ENCODE measurements at places on chromosomes 2 and 18.
A peak's percentile ranks its signal among the peaks of the same experiment; 100 is the strongest.

- no peak for DNase-seq
Measured at GRCh38 chr2:203904022-203904421, 32.5 kb upstream of the ICOS start.

- DNase-seq: no peak
Measured at GRCh38 chr2:179107737-179108136, 57.8 kb upstream of the CCDC141 start.

GRCh38 chr2:96315400-96316071 lies 9.6 kb upstream of the ITPRIPL1 start:
- no peak for DNase-seq

GRCh38 chr2:137211761-137212160 lies 446.4 kb downstream of the THSD7B start:
- DNase-seq: no peak

DNA sequence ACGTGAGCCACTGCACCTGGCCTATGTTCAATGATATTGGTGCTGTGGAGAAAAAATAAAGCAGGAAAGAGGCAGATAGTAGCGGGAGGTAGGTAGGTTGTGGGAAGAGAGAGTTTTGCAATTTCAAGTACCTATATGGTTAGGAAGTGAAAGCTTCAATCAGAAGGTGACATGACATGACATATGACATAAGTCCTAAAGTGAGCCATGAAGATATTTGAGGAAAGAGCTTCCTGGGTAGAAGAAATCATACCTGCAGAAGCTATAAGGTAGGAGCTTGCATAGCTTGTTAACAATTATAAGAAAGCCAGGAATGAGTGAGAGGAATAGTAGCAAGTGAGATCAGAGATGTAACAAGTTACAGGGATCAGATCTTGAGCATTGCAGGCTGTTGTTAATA lies 4.2 kb downstream of the KIAA1328 start:
- no peak for DNase-seq

- no peak for DNase-seq
Measured at GRCh38 chr2:242031481-242032019, 162.0 kb downstream of the RTP5 start.

- DNase-seq: no peak
Measured at GRCh38 chr2:179171371-179171770, 93.3 kb downstream of the SESTD1 start.

- DNase-seq: peak; percentile 64
Measured at GRCh38 chr2:102141011-102141943, 1.3 kb upstream of the IL1R1 start.

DNA sequence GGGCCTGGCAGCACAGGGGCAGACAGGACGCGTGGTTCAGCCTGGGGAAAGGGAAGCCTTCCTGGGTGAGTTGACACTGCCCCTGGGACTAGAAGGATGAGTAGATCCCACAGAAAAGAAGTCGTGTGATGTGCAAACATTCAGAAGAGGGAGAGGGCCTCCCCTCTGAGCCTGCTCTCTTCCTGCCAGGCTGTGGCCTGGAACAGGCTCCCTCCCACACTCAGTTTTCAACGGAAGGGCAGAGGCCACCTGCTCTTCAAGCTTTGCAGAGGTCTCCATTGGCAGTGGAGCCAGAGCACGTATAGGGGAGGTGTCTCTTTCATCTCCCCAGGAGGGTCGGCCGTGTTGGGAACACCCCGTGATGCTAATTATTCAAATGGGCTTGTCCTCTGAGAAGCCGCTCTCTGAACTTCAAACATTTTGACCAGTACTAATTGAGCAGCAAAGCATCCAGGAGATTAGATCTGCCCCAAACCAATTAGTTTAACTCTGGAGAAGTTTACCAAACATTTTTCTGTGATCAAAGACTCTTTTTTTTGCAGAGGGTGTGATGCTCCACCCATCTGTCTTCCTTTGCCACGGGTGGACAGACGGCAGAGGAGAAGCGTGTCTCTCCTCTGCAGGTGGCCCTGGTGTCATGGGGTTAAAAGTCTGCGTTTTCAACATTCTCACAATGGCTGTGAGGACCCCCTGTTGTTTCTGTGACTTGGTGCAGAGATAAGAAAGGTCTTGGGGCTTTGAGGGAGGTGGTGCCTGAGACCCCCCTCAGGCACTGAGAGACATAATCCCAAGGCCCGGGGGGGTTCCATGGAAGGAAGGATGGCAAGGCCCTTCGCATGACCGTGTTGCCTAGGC lies 29.5 kb upstream of the ODC1 start:
- DNase-seq: no peak

- DNase-seq: no peak
Measured at GRCh38 chr18:14747513-14748474, at the start of gene ANKRD30B. Gene ANKRD30B, plus strand, starts transcription at chr18:14748172. Its CDS starts 248 bp downstream, at chr18:14748420.

DNA sequence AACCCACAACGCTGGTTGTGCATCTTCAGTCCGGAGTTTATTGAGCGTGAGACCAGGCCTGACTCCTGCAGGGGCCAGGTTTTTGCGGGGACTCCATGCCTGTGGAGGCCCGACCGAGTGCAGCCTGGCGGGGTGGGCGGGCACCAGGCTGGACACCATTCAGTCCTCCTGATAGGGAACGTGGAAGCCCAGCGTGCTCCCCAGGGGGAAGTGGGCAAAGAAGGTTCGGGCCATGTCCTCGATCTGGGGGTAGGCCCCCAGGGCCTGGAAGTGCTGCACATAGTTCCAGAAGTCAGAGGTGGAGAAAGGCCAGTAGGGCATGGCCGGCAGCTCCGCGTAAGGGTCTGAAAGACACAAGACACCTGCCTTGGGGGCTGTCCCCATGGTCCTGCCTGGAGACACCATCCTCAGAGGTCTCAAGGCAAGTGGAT lies 1.4 kb downstream of the OTOS start:
- DNase-seq: no peak

DNA sequence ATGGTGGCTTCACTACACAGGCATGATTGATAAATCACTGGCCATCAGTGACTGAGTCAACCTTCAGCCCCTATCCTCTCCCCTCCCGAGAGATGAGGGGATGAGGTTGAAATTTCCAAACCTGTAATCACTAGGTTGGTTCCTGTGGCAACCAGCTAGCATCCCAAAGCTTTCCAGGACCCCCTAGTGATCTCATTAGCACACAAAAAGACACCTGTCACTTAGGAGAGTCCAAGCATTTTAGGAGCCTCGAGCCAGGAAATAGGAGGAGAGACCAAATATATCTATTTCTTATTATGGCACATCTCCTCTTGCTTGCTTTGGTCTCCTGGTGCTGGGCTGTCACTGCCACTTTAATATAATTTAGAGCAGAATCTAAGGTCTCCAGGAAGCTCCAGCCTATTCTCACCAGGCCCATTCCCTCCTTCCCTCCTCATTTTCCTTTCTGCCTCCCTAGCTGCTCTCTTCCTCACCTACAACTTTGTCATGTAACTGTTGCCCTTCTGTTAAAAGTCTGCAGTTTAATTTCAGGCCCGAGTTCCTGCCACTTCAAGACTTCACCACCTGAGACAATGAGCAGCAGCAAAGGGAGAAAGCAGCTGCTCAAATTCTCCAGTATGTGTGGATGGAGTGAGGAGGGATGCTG lies 33.2 kb upstream of the NAB1 start:
- DNase-seq: no peak

DNA sequence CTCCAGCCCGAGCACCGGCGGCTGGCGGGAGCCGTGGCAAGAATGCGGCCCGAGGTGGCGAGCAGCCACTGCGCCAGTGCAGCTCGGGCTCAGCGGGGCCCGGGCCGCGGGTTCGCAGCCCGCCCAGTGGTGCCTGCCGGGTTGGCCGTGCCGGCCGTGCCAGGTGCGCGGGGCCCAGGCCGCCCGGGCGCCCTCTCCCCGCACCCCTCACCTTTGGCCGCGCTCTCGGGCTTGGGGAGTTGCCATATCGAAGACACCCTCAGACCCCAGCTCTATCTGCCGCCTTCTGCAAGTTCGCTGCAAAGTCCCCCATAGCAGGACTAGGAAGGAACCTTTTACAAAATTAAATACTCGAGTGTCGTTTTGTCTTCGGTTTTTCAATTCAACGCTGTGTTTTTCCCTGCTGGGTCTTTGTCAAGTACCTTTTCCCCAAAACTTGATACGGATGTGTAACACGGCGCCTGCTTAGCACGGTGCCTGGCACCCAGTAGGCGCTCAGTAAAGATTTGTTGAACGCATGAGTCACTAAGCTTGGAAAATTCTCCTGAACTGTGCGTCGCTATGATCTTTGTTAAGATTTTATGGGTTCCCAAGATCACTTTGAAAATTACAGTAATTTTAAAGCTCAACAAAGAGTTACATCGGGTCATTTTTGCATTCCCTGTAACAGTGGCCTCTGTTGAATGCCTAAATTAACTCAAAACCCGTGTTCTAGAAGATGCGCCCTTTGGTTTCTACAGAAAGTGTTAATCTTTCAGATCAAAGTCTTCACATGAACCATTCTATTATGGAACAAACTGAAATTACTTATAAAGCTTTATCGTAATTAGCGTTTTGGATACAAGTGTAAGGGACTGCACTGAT lies 750 bp downstream of the STRADB start:
- no peak for DNase-seq

DNA sequence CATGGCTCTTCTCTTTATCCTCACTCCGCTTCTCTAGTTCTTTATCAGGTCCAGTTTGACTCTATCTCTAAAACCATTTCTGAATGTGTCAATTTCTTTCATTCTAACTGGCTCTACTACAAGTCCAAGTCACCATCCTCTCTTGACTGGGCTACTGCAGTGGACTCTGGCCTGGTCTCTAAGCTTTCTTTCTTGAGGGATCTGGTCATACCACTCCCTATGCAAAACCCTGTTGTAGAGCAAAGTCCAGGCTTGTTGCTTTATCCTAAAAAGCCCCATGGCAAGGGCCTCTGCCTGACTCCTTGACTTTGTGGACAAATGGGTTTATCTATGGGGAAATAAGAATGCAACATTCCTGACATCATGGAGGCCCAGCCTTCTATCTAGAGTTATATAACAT lies 87.1 kb downstream of the BCL2L11 start:
- no peak for DNase-seq

- DNase-seq: no peak
Measured at GRCh38 chr2:168155046-168155445, 92.3 kb downstream of the STK39 start.

DNA sequence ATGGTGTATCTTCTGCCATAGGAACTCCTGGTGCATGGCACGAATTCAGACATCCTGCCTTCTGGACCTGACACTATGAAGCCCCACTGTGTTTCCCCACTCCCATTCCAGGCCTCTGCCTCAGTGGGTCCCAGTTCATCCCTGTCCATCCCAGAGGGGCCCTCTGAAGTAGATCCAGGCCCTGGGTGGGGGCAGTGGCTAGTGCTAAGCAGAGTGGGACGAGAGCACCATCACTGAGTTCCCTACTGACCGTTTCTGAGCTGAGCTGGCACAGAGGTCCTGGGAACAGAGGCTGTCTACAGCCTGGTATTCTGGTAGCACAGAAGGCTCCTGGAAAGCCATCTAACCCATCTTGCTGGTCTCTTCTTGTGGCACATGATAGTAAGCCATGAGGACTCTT lies 54.0 kb downstream of the ATOH8 start:
- DNase-seq: no peak

DNA sequence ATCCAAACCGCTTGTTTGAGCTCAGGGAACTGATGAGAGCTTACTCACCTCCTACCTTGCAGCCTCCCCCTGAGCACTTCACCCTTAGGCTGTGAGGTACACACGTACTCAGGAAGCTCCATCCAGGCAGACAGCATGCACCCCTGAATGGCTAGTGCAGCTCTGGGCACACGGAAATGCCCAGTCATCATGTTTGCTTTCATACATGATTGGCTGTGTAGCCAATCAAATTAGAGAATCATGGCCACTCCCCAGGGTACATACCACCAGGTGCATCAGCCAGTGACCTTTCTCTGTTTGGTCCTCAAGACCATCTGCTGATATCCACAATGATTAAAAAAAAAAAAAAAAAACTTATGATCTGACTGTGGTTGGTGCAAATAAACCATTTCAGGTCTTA lies 42.1 kb downstream of the RNF152 start:
- no peak for DNase-seq

- DNase-seq: no peak
Measured at GRCh38 chr2:60527762-60528161, 25.7 kb downstream of the BCL11A start.

DNA sequence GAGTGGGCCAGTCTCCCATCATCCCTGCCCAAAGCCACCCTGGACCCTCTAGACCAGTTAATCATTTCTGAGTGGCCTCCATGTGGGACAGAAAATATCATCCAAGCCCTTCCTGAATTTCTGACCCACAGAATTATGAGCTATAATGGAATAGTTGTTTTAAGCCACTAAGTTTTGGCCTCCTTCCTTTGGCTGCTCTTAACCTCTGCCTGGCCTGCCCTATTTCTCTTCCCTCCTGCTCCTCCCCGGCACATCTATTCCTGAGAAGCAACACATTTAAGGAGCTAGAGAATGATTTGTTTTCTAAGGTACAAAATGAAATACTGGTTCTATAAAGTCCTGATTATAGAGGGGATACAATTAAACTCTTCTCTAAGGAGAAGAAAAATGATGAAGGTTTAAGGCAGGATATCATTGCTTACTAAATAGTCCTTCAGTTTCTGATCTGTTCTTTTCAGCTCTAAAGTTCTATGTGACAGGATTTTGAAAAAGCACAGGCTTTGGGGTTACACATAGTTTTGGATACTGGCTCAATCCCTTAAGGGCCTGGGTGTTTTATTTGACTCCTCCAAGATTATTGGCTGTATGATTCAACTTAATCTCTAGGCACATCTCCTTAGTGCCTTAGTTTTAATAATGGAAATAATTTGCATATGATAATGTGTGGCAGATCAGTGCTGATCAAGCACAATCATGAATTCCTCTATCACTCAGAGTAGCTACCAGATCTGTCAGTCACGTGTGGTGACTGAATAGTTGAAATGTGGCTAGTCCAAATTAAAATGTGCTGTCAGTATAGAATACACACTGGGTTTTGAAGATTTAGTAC lies 240.3 kb downstream of the VAPA start:
- no peak for DNase-seq

DNA sequence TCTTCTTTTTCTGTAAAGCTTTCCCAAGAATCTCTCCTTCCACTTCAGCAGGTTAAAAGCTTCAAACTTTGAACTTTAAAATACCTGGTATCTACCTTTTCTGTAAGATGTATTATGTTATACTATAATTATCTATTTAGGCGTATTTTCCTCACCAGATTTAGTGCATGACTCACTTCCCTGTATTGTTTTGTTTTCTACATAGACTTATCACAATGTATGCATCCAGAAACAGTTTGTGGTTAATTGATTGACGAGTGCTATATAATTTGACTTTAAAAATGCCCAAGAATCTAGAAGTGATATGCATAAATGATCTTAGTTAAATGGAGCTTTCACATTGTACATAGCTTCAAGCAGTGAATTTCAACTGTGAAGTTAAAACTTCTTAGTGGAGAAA lies 473.9 kb upstream of the CDH2 start:
- DNase-seq: no peak
